ENCODE measurements at places on chromosomes 6 and 20.

DNA sequence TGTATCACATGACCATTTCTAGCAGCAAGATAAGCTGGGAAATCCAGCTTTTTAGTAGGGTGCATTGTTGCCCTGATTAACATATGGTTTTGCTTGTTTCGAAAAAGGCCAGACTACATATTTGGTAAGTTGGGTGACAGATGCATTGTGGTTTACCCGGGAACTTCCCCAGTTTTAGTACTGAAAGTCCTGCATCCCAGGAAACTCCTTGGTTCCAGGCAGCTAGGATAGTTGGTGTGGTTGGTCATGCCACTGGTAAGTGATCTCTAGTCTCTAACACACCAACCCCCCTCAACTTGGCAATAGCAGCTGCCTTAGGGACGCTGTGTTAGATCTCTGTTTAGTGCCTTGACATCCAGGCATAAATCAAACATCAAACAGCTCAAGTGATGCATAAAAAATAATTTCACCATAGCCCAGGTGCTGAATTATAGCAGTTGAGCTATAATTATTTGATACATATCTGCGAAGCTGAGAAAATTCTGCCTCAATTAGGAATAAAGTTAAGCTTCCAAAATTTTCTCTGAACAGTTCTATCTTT, 216.5 kb downstream of the TFAP2C start:
- DNase-seq, result no peak

GRCh38 chr6:129444683-129445082, 265.3 kb downstream of the ARHGAP18 start:
- no peak for DNase-seq

- DNase-seq, result no peak
These were observed 289.1 kb downstream of the TAF4 start for GRCh38 chr20:61776491-61777075.

DNA sequence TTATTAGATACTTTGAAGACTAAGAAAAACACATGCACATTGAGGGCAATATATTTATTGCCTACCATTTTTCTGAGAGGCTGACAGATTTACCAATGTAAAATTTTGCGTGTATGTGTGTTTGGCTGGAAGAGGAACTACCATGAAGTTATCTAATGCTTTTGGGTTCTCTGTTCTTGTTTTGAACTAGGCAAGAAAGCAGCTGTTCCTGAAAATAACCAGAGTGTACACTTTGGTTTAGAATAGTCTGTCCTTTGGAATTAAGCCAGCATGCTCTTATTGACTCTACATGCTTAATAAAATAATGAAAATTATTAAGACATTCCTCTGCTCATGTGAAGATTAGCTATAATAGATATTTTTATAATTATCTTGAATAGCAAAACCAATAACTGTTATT, 129.2 kb downstream of the MYB start:
- no peak for DNase-seq

GRCh38 chr6:148580442-148580841, 166.4 kb upstream of the UST start:
- DNase-seq, result no peak

DNA sequence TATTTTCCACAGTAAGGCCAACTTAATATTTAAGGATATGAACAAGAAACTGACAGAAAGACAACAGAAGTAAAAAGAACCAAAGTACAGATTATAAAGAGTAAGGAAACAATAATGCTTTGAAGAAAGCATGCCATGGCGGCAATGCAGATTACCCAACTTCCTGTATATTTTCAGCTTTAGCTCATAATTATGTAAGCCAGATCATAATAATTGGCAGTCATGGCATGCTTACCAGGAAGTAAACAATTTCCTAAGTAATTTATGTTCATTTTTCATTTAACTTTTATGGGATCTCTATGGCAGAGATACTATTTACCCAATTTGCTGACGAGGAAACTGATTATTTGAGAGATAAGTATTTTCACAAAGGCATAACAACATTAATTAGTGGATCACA, 988.7 kb downstream of the HACE1 start:
- DNase-seq, result no peak

DNA sequence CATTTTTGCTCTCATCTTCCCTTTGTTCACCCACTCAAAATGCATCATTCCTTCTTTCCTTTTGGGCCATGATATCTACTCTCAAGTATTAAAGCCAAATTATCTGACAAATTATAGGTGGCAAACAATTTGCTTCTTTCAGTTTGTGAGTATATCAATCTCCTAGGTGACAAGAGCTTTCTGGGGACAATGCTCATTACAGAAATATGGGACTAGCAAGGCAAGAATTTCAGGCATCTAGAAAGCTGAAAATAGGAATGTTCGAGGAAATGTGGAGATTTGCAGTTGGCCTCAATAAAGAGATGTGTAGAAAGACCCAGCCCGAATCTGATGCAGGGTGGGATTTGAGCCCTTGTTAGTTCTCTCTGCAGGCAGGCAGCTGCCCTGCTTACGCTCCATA, 71.8 kb downstream of the ALDH8A1 start:
- DNase-seq, result no peak

DNA sequence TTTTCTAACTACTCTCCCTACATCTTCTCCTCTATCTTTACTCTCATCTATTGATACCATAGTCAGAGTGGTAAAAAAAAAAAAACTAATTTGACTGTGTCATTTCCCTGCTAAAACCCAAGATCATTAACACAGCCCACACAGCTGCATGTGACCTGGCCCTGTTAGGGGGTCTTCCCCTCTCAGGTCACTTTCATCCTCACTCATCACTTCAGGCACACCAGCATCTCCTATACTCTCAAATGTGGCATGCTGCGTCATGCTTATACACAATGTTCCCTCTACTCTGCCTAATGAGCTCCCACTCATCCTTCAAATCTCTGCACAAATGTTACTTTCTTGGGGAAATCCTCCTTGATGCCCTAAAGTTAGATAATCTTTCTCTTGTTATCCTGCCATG, 86.8 kb downstream of the CDK19 start:
- DNase-seq, result no peak

DNA sequence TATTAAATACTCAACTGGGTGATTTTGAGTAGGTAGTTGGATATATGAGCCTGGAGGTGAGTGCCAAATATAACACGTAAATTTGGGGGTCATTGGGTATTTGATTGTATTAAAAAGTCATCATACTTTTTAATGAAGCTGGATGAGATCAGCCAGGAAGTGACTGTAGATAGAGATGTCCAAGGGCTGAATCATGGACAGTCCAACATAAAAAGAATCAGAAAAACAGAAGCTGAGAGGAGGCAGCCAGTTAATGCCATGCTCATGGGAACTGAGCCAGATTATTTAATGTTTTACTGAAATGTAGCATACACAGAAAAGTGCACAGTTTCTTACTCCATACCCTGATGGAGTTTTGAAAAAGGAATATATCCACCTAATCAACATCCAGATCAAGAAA, 435.5 kb upstream of the PLCB4 start:
- no peak for DNase-seq

Data from NCI-H1092 (cell line).